Thyroid gland (tissue), 4 donors: ENCODE measurements at places on chromosomes 7 and 10.

DNA sequence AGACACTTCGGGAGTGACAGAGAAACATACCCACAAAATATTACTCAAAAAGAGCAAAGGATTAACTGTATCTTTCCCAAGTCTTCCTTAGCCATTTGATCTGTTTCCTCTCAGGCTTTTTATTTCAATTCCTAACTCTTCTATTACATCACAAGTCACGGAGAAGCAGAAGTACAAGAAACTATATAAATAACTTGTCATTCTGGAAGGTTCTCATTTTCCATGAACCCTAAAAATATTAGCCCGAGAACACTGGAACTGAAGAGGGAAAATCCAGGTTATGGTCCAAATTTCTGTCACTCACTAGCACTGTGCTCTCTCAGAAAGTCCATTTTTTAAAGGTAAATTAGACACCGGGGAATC lies 98.0 kb downstream of the GRB10 start:
- DNase-seq = no peak

DNA sequence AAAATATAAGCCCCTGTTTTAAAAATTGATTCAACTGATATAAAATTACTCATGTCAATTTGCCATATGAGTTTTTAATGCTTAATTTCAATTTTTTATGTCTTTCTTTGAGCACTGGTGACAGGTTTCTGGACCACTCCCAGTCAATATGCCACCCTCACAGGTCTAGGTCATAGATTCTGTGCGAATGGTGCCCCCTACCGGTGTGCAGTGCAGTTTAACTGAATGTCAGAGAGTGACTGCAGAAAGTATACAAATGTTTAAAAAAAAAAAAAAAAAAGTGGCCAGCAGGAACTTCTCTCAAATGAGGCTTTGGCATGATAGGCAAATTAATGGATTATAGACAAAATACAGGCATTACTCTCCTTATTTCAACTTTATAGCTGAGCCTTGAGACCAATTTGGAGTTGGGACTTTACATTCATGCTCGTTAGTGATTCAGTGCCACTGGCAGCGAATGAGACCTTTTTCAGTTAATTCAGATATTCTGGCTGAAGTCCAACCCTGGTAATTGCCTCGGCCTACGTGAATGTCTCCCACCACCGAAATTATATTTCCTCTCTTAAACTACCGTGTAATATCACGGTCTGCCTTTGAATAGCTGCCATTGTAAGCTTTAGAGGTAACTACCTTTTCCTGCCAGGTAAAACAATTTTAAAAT lies 427.6 kb downstream of the PHTF2 start:
- DNase-seq = peak; percentile 40

DNA sequence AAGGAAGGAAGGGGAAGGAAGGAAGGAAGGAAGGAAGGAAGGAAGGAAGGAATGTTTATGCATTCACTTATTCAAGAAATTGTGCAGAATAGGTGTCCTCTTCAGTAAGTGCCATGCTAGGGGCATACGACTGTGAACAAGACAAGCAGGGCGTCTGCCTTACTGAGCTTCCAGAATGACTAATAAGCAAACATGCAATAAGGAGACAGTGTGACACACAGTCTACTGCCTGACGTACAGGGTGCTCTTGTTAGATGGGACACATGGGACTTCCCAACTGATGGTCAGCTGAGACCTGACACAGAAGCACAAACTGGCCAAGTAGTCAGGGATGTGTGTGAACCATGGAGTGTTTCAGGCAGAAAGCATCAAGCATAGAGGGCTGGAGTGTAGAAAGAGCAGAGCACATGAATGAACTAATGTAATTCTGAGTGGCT lies 18.2 kb downstream of the DNAJC12 start:
- no peak for DNase-seq

GRCh38 chr10:33325929-33326328 lies 8.5 kb downstream of the NRP1 start:
- no peak for DNase-seq

DNA sequence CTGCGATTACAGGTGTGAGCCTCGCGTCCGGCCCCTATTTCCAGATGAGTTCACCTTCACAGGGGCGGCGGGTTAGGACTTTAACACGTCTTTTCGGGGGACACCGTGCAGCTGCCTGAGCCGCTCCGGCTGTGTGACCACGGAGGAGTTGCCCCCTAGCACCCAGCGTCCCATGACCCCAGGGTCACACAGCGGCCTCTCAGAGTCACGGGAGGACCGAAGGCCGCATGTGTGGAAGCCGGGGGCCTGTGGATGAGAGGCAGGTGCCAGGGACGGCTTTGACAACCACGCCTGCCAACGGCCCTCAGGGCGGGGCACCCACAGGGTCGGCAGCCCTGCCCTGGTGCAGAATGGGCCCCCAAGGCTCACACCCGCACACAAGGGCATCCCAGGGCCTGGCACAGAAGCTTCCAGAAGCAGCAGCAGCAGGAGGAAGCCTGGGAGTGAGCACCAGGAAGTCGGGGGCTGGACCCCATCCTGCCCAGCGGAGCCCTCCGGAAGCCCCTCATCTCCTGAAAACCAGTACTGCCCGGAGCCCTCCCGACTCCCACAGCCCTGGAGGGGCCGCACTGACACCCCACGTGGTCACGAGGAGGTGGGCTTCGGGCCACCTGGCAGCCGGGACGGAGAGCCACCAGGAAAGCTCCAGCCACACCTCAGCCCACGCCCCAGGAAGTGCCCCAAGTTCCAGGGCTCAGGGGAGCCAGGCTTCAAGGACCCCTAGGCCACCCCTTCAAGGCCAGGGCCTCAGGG lies 32.7 kb downstream of the ADAP1 start:
- peak; percentile 1 for DNase-seq

DNA sequence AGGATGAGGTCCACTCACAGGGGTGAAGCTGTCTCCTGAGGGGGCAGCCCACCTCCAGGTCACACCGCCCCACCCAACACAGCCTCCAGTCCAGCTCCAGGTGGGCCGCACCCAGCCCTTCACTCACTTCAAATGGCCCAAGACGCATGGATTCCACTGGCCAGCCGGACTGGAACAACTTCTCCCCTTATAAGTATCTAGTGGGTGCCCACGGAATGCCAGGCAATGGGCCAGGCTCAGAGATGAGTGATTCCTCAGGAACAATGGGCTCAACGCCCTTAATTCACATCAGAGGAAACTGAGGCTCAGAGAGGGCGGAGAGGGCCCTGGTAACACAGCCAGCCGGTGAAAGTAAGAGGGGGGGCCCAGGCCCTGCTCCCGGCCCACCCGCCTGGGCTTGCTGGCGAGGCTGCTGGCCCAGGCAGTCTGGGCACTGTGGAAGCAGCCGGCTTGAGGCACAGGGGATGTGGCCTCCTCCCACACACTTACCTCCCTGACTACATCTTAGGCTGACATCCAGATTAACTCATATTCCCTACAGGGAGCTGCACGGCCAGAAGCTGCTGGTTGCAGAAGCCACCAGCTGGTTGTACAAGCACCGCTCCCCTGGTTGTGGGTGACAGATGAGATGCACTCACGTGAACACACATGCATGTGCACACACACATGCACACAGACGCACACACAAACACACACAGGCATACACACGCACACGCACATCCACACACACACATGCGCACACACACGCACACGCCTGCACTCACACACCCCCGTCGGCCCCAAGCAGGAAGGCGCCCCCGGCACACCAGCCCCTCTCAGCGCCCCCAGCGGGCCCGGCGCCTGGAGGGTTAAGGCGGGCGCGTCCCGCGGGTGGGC lies 1.0 kb upstream of the FAM20C start:
- peak; percentile 92 for DNase-seq

DNA sequence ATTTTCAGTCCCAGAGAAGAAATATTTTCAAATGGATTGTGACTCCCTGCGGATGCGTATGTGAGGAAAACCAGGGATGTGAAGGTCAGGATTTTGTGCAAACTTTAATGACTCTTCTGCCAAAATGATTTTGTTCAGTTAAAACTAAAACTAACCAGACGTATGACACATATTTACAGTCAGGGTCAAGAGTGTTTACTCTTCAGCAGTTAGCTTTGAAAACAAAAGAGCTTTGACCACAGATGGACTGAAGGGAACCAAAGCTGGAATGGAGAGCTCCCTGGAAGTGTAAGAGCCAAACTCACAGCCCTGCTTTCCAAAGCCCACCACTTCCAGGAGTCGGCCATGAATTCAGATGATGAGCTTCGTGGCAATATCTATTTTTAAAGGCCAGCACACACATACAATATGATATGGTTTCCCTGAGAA lies 15.5 kb downstream of the SVIL start:
- DNase-seq = no peak

DNA sequence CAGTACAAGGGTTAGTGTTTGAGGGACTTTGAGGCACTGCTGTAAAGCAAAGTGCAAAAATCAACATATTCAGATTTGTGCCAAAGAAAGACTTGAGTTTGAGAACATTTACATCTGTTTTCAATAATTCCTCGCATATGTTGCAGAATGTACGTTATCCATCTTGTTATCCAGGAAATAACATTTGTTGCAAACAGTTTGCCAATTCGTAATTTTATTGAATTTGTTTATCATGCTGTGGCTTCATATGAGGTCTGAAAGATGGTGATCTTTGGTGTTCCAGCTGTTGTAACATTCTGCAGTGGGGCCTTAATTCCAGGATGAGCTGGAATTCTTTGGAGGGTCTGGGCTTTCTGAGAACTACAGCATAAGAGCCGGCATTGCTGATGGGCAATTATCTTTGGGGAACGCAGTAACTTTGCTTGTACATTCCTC lies 396.2 kb downstream of the LRMDA start:
- DNase-seq = no peak

DNA sequence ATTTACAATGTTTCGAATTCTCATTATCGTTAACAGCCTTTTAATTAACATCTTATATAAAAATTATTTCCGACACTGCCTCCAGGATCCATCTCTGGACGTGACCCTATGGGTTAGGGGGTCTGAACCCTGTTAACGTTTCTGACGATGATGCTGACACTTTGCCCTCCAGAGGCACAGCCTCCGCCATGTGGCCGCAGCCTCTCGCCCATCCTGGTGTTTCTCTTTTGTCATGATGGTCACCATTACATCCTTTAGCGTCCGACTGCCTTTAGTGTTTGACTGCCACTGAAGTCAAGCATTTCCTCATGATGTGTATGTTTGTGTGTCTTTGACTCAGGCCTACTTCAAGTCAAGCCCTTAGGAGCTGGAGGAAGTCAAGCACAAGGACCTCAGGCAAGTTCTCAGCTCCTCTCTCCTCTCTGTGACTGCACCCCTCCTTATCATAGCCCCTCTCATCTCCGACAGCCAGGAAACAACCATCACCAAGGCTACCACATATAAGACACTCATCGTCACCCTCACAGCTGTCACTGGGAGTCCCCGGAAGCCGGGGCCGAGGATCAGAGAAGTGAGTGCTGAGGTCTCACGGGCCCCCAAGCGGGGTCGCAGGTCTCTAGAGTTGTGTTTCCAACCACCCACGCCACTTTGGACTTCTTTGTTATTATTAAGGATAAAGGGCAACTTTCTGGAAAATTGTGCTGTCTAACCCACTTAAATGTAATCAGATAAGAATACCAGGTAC lies 96.1 kb upstream of the PPP2R2D start:
- no peak for DNase-seq
